ENCODE measurements at places on chromosomes 5 and 9.
A peak's percentile ranks its signal among the peaks of the same experiment; 100 is the strongest.

GRCh38 chr9:35832814-35833213 is 3.8 kb downstream of the TMEM8B start:
- DNase-seq = no peak

- DNase-seq = no peak
These were observed 40.9 kb downstream of the AMBP start for GRCh38 chr9:114037249-114037648.

GRCh38 chr9:35909274-35909673 is at the start of gene SPAAR:
Gene SPAAR, plus strand, starts transcription at chr9:35909490. Its CDS starts 974 bp downstream, at chr9:35910464.
- no peak for DNase-seq

GRCh38 chr9:128316421-128316820 is 5.8 kb downstream of the TRUB2 start:
- no peak for DNase-seq

GRCh38 chr5:124920909-124921666 is 174.6 kb upstream of the ZNF608 start:
- no peak for DNase-seq

DNA sequence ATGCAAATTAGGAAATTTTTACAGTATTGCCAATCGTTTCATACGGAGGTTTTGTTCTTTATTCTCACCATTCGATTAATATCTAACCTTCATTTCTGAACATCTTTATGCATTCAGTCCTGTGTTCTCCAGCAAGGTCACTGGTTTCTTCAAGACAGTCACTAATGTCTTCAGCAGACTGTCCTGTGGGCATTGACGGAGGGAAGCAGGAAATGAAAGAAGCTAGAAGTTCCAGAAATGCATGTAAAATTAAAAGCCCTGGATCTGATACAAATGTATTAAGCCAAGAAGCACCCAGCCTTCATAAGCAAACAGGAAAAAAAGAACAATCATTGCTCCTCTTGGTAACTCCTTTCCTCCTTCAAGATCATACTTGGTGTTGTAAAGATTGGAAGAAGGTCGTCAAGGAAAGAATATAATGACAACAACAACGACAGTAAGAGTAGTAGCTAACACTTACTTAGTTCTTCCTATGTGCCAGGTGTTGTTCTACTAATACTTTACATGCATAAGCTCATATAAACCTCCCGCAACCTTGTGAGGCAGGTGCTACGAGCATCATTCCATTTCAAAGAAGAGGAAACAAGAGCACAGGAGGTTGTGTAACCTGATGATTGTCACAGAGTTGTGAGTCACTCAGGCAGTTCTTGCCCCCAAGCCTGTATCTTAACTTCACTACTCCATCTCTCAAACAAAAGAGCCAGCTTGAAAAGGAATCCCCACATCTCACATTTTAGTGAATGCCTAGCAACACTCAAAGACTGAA is 59.9 kb upstream of the CER1 start:
- no peak for DNase-seq

GRCh38 chr5:132230871-132231270 is 3.2 kb upstream of the P4HA2 start:
- DNase-seq = no peak

DNA sequence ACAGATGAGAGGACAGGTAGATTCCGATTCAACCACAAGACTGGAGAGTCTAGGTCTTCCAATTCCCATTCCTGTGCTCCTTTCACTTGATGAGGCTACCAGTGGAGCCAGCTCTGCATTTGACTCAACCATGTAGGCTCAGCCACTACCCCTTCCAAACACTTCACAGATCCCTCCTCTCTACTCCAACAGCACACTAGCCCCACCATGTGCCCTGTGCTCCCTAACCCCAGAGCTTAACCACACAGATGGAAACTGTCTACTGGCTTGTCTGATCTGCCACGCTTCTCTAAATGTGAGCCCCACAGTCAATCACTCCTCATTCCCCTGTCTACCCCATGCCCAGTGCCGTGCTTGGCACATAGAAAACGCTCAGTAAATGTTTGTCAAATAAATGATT is 508.2 kb downstream of the CDK5RAP2 start:
- DNase-seq = no peak

DNA sequence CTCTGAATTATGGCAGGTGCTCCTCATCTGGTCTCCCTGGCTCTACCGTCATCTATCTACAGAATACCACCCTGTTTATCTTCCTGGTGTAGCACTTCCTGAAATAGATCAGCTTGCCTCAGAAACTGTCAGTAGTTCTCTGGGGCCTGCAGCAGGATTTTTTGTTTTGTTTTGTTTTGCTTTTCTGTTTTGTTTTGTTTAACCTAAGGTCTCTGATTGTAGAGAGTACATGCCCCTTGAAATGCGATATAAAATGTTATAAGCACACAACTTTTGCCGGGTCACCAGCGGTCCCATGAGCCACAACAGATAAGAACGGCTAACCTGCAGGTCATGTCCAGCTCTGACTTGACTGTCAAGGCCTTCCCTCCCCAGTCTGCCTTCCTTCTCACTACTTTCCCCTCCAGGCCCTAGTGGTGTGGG is 26.6 kb upstream of the CREBRF start:
- no peak for DNase-seq

GRCh38 chr9:35102465-35102768 is 514 bp downstream of the STOML2 start:
- no peak for DNase-seq

- DNase-seq = no peak
These were observed 118.3 kb downstream of the SLC1A3 start for GRCh38 chr5:36724467-36725332.

- no peak for DNase-seq
These were observed 527.8 kb downstream of the MTRR start for GRCh38 chr5:8396756-8397155.

DNA sequence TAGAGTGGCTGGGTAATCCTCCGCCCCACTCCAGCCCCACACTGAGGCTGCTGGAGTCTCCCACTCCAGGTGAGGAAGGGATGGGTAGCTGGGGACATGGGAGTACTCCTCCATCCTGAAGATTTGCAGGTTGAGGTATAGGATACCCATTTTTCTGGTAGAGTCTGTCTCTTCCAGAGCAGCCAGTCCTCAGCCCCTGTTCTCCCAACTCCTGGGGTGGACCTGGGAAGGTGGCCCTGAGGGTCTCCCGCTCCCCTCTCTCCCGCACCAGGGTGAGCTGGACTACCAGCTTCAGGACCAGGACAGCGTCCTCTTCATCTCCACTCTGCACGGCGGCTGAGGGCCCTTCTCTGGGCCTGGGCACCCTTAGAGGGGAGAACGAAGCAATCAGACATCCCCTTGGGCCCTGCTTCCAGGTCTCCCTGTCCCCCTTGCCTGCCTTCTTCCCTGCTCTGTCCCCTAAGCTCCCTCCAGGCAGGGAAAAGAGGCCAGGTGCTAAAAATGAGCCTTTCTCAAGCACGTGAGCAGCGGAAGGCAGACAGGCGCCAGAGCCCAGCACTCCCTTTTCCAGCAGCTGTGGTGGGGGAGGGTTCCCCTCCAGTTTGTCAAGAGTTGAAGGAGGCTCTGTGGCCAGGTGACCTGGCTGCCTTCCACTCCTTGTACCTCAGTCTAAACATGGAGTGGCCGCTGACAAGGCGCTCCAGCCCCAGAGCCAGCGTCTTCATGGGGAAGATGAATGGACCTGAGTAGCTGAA is 18.4 kb downstream of the URM1 start:
- DNase-seq = no peak

DNA sequence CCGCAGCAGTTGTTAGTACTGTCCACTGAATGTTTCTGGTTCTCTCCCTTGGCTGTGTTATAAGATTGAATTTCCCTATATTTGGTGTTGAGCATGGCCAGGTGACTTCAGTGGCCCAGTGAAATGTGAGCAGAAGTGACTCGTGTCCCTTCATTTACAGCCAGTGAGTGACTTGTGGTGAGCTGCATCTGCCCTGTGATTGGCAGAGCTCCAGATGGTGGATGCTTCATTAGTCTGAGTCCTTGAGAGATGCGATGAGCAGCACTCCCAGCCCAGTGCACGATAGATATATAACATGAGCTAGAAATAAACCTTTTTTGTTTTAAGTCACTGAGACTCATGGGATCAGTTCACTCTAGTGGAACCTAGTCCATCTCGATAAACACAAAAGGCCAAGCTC is 19.3 kb downstream of the PCSK5 start:
- no peak for DNase-seq

GRCh38 chr5:31531543-31531887 is 378 bp downstream of the DROSHA start:
- no peak for DNase-seq

- no peak for DNase-seq
These were observed 14.2 kb upstream of the PTPN3 start for GRCh38 chr9:109512170-109512756.

DNA sequence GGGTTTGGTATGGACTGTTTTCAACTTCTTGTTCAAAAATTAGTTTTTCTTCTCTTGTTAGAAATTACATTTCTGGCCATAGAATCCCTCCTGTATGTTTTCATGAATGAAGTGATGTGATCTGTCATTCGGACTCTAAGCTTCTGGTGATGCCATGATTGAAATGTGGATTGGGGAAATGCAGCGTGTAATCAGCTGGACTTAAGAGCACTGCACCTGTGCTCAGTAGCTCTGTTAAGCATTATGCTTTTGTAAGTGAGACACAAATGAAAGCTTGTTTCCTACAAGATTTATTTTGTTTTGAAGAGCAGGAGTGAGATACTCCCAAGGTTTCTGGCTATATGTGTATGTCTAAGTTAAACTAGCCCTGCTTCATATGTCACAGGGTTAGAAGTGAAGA is 24.0 kb upstream of the FAM120AOS start:
- no peak for DNase-seq

GRCh38 chr5:67319935-67320725 is 123.5 kb upstream of the CD180 start:
- DNase-seq = no peak

- peak; percentile 44 for DNase-seq
These were observed 41.6 kb upstream of the LCP2 start for GRCh38 chr5:170338933-170339779.

DNA sequence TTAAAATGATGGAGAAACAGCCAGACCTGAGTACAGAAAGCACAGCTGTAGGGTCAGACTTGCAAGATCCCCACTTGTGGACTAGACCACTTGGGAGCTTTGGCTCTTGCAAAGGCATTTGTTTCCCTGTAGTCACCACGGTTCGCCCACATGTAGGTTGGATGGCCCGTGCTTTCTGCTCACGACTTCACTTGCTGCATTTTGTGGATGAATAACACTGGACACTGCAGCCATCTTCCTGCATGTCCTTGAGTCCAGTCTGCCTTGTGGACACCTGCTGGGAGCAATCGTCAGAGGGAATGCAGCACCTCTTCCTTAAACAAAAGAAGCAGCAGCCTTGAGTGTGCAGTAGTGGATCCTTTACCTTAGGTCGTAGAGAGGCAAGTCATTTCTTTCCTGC is 372.9 kb upstream of the IRX2 start:
- DNase-seq = no peak

GRCh38 chr5:41794471-41794870 is 75.8 kb downstream of the OXCT1 start:
- no peak for DNase-seq

DNA sequence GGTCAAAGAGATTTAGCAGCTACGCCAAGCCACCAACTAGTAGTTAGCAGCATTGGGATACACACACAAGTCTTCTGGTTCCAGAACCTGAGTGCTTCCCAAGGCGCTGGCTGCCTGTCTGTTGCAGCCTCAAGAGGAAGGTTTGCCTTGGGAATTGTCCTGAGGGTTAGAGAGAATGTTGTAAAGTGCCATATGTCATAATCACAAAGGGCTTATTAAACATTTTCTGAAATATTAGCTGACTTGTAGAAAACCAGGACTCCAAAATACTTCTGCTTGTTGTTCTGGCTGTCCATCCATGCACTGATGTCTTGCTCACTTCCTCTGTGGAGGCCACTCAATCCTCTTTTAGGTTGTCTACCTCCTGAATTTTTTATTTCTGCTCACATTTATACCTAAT is 46.3 kb downstream of the SLC36A1 start:
- DNase-seq = no peak

GRCh38 chr5:141876628-141877355 is 1.4 kb downstream of the PCDH1 start:
- DNase-seq = no peak

- DNase-seq = no peak
These were observed 2.3 kb upstream of the IL17B start for GRCh38 chr5:149381261-149381985.

- DNase-seq = no peak
These were observed 51.5 kb upstream of the IQGAP2 start for GRCh38 chr5:76351577-76351976.

DNA sequence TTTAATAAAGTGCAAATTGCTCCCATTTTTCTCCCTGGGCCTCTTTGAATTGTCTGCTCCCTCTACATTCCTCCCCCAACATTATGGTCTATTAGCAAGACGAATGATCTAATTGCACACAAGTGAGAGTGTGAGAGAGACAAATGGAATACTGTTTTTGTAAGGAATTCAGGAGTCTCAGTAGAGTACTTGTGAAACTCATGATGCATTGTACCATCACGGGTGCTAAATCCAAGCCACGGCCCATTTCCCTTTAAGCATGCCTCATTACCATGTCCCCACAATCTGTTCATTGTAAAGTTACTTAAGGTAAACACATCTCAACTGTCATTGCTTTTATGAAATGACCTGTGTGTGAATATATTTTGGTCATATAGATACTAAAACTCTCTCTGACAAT is 62.8 kb downstream of the CD180 start:
- DNase-seq = no peak

DNA sequence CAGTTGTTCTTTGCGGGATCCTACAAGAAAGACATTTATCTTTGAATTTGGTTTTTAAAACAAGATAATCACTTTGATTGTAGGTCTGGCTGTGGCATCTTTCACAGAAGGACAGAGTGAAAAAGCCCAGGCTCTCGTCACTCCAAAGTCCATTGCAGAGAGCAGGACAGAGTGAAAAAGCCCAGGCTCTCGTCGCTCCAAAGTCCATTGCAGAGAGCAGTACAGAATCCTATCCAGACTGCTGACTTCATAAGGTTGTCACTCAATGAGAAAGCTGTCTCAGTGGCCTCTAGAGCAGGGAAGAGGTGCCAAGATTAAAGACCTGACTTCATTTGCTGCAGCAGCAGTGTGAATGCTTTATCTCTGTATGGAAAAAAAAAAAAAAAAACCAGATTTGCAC is 16.3 kb upstream of the GPX8 start:
- no peak for DNase-seq

DNA sequence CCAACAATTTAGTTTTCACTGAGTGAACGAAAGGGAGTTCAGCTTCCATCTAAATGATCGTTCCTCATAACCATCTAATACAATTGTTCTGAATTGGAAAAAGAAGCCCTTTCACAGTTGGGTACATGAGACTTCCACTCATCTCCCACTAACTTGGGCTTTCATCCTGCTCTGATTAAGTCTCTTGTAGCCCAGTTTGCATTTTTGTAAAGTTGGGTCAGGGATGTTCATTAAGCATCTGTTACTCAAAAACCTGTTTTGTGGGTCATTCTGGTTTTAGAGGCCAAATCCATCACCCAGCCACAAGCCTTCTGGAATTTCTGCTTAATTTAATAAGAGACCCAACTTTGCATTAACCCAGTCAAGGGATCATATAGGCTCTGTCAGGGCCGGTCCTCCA is 385.3 kb downstream of the BNC2 start:
- no peak for DNase-seq

- no peak for DNase-seq
These were observed at the start of gene GPSM1 for GRCh38 chr9:136327304-136327974. Gene GPSM1, plus strand, starts transcription at chr9:136327539. Its CDS starts 157 bp downstream, at chr9:136327696.

GRCh38 chr5:40235471-40236400 is 444.0 kb upstream of the PTGER4 start:
- no peak for DNase-seq
